LHCN-M2 (cell line): ENCODE measurements at places on chromosomes 13 and 19. TPM values are rescaled to one million over a fixed set of nuclear protein-coding genes. Genes with fewer than 3 reads are reported as not detected.

- DNase-seq = no peak
These were observed 96.3 kb downstream of the COG6 start for GRCh38 chr13:39751805-39752204.

GRCh38 chr13:112868308-112868707 lies 100.7 kb upstream of the MCF2L start:
- DNase-seq = no peak

GRCh38 chr13:74819549-74819948 lies 662.4 kb downstream of the TBC1D4 start:
- DNase-seq = no peak

DNA sequence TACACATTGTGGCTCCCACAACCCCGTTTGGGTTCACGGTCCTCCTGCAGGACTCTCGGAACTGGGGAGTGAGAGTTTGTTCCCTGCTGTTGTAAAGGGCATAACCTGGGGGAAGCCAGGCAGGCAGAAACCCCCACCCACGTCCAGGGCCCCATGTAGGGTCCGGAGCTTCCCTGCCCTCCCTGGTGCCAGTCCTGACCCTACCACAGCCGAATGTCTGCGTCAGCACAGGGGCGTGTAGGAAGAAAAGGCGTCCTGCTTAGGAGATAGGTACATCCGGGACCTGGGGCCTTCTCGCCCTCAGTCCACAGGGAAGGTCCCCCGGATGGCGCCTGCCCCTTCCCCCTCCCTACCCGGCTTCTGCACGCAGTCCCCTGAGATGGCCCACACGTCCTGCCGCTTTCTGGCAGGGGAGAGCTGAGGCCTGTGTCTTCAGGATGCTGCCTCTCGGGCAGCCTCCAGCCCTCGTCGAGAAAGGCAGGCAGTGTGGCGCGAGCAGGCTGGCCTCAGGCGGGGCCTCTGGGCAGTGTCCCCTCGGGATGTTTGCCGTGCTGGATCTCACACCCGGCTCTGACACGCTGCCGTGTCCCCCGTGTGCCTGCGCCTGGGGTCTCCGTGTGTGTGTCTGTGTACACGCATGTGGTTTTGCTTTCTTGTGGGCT lies 19.1 kb downstream of the CSNK1G2 start:
- no peak for DNase-seq

DNA sequence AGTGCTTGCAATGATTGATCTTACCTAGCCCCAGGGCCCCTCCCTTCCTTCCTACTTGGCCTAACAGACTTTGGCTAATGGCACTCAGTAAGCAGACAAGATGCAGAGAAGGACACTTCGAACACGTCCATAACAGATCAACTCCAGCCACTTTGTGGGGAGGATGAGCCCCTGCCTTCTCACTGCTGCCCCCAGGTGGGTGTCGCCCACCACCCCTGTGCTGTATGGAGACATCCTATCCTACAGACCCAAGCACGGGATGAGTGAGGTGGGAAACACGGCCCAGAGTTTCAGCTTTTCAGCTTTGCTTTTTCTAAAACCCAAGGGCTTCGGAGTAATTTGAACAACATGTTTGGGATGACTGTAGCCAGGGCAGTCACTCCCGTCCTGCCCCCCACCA lies 5.5 kb downstream of the SLC7A1 start:
- DNase-seq = no peak

- peak; percentile 15 for DNase-seq
These were observed at the start of gene SYT3 for GRCh38 chr19:50639121-50640112. Gene SYT3 (minus strand): TSS chr19:50639881. CDS start chr19:50637411, 2,470 bp downstream.

DNA sequence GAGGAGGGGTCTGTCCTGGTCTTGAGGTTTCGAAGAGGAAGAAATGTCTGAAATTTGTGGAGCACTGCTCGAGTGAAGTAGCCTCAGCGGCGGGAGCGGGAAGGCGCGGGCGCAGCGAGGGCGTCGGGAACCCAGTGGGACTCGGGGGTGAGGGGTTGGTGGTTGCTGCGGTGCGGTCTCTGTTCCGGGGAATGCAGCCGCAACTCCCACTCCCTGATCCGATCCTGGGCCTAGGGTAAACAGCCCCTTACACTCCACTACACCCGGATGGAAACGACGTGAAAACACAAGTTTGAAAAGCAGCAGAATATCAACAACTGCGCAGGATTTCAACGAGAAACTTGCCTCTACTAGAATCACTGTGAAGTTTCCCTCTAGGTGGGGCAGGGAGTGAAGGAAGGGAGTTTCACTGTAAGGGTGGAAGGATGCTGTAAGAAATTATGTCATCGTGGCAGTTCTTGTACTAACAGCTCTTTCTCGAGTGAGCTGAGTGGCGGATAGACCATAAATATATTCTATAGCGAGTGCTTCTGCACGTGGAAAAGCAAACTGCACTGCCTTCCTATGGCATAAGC lies 2.0 kb upstream of the KLF12 start:
- peak; percentile 64 for DNase-seq

- no peak for DNase-seq
These were observed 23.8 kb downstream of the DEDD2 start for GRCh38 chr19:42193706-42194105.

- no peak for DNase-seq
These were observed 6.4 kb upstream of the ERCC5 start for GRCh38 chr13:102839462-102839861.

DNA sequence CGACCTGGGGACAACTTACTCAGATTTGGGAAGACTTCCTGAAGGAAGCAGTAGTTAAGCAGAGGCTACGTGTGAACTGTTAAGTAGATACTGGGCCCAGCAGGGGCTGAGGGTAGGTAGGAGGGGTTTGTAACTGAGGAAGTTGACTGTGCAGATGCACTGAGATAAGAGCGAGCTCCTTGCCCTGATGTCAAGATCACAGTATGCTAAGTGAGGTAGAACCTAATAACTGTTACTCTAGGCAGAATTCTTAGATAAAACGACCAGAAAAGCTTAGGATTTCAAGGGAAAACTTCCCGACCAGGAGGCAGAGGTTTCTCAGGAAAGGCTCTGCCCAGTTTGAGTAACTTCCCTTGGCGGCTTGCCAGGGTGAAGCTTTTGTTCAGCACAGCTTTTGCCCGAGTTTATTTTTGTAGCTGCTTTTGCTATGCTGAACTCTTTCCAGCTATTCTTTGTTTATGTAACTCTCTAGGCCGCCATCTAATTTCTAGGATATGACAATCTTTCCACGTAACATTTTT lies 632.1 kb downstream of the DIAPH3 start:
- peak; percentile 72 for DNase-seq

GRCh38 chr13:78787190-78787589 lies 128.2 kb upstream of the OBI1 start:
- DNase-seq = no peak

DNA sequence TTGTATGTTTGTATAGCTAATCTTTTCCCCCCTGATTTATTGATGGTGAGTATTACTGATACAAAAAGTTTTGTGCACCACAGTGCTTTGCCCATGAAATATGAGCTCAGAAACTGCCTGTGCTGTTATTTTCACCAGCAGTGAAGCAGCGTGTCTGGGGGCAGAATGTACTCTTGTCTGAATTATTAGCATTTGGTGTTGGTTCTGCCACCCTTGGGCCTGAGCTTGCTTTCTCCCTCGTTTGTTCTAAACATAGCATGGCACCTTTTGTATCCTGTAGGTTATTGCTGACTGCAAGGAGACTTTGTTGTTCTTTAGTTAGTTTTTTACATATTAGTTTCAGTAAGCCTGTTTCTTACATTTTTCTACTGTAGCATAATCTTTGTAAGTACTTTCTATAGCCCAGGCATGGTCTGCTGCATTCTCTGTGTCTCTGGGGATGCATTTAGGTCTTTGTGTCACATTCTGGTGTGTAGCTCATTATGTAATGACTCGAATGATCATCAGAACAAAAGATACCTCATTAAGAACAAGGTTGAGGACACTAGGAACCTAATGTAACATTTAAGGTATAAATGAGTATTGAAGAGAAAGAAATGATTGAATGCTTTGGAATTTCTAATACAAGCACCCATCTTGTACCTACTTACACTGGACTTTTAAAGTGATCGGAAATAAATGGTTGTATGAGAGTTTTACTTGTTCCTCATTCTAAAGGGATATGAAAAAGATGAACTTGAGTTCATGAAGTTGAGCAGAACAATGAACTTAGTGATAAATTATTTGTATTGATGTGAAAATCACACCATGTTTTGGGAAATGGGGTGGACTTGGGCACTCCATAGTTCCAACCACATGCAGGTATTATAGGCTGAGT lies 50.3 kb upstream of the GPI start:
- DNase-seq = no peak

DNA sequence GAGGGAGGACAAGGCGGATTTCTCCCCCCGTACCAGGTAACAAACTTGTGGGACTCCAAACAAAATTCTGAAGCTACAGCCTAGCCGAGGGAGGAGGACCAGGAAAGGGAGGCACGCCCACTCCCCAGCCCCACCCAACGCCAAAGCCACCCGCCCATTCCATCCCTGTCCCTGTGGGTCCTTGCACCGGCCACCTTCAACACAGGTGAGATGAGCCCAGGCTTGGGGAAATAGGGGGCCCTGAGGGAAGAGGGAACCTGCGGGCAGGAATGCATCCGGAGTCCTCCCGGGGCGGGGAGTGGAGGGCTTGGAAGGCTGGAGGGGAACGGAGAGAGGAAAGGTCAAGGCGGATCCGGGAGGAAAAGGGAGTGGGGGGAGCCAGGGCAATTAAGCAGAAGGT lies at the start of gene BEST2:
BEST2 (plus strand) TSS at position 157 of the 400 bp plus-strand sequence. CDS start 802 bp downstream, outside the sequence.
- no peak for DNase-seq

DNA sequence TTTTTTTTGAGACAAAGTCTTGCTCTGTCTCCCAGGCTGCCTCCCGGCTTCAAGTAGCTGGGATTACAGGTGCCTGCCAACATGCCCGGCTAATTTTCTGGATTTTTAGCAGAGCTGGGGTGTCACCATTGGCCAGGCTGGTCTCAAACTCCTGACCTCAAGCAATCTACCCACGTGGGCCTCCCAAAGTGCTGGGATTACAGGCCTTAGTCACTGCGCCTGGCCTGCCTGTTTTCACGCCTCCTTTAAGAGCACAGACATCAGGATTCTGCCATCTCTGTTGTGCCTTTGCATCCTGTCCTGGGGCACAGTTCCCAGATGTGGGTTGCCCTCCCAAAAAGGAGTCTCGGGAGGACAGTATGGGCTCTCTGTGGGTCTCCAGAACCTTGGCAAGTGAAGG lies 2.5 kb upstream of the PRAM1 start:
- no peak for DNase-seq

GRCh38 chr19:18796239-18796638 lies 5.1 kb upstream of the COMP start:
- no peak for DNase-seq

DNA sequence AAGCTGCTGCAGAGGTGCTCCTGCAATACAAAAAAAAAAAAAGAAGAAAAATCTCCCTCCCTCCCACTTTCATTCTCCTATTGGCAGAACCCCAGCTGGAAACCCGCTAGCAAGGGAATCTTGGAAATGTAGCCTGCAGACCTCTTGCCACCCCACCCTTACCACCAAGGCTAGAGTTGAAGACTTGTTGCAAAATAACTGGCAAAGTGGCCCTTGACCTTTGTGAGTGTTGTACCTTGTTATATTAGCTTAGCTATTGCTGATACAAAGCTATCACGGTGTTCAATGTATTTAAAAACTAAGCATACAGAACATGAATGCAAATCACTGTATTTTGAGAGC lies 57.5 kb upstream of the KCTD4 start:
- DNase-seq = peak; percentile 32

GRCh38 chr13:76790980-76791819 lies 95.0 kb downstream of the KCTD12 start:
- peak; percentile 13 for DNase-seq

GRCh38 chr13:103573446-103573845 lies 507.2 kb upstream of the SLC10A2 start:
- no peak for DNase-seq

DNA sequence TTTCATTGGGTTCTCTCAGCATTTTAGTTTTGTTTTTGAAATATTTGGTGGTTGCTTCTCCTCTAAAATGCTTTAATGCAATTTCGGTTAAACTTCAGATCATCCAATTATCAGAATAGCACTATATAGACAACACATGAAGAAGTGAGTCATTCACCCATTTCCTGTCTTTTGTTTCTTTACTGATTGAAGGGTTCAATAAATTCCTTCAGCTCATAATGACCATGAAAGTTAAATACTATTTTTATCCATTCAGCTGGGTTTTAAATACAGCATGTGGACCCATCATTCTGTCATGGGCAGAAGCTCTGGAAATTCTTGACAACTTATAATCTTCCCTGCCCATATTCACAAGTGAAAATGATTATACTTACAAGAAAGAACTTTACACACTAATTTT lies 187.2 kb downstream of the ITGBL1 start:
- no peak for DNase-seq

GRCh38 chr19:19642506-19643157 lies 825 bp downstream of the GMIP start:
- peak; percentile 25 for DNase-seq

DNA sequence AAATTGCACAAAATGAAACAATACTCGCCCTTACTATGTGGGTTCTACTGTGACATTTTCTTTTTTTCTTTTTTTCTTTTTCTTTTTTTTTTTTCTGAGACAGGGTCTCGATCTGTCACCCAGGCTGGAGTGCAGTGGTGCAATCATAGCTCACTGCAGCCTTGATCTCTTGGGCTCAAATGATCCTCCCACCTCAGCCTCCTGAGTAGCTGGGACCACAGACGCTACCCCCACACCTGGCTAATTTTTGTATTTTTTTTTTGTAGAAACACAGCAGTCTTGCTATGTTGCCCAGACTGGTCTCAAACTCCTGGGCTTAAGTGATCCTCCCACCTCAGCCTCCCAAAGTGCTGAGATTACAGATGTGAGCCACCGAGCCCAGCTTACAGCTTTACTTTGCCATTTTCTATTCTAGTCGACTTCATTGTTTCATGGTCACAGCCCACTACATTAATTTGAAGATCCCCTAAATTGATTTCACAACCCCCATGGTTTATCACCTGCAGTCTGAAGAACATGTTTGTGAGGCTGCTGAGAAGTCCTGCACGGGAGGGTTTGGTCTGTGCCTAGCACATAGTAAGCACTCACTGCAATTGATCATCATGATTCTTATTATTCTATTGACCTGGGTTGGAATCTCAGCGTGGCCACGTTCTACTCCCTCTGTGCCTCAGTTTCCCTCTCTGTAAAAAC lies 3.8 kb downstream of the BCL3 start:
- no peak for DNase-seq

GRCh38 chr13:44746690-44747089 lies 170.6 kb upstream of the TSC22D1 start:
- no peak for DNase-seq

DNA sequence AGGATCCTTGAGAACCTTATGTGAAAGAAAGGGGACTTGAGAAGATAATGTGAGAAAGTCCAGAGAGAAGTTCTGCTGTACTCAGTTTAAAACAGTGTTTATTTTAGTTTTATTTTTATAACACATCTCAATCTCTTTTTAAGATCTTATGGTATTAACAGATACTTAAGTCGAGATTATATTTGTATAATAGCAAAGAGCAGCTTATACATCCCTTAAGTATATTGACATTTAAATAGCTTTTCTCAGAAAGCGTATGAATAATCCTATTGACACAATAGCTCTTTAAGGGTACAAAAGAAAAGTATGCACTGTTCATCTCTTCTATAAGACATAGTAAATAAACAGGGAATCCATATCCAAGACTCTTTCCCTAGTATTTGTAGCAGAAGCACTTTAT lies 42.2 kb downstream of the TDRD3 start:
- DNase-seq = no peak

GRCh38 chr19:33416307-33417215 lies 43.1 kb downstream of the CEBPG start:
- no peak for DNase-seq

GRCh38 chr19:9885077-9885552 lies 50.0 kb downstream of the PIN1 start:
- peak; percentile 61 for DNase-seq

Gene TYROBP
- total RNA-seq = not detected in 2 replicates

Gene TECR
- 59.6 and 79.7 TPM in 2 replicates for total RNA-seq

Gene SLC8A2
- 0.06 TPM in 1 of 2 replicates, not detected in the other for total RNA-seq

Gene CEACAM20
- total RNA-seq = not detected in 2 replicates

Gene VPS36
- total RNA-seq = 43.9 and 56.9 TPM in 2 replicates

Gene CCNA1
- 0.77 and 1.8 TPM in 2 replicates for total RNA-seq
